DMS 273 treated with DMSO at 0.1 percent for 48 hours (cell line): ENCODE measurements at places on chromosomes 6 and 20.

DNA sequence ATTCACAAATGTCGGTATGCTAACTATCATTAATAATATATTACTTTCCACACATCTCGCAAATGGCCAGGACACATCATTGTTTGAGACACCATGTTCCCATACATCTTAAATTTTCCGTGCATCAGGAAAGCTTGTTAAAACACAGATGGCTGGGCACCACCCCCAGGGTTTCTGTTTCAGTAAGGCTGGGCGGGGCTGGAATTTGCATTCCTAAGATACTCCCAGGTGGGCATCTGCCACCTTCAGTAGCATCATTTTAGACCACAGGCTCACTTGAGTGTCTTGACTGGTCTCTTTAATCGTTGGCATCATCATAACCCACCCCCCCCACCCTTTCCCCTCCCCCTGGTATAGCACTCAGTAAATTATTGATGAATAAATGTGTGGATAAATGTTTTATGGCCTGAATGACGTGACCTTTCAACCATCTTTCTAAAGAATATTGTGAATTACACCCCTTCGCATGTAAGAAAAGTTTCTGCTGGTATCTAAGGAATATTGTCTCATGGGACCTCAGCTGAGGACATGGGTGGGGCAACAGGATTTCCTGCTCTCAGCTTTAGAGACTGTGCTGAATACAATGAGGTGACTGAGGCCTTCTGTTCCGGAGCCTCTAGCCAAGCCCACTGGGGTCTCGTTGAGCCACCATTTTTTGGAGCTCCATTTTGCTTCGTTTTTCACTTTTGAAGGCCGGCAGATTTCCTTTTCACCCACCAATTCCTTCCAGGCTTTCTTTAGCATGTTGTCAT lies 124.1 kb upstream of the NEDD9 start:
- no peak for DNase-seq

GRCh38 chr20:31484001-31484400 lies 8.9 kb downstream of the REM1 start:
- no peak for DNase-seq

DNA sequence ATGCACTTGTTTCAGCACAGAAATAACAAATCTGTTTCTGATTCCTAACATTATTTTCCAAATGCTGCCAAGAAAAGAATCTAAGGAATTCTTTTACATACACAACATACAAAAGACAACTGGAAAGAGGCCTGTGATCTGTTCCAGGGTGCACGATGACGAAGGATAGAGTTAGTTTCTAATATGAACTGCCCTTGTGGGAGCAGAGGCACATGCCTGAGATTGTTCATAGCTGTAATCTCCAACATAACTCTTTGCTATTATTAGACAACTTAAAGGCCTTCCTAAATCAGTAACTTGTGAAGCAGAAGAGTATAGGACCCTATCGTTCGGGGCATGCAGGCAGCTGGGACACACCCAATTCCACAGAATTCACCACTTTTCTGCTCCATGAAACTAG lies 41.2 kb upstream of the NHSL1 start:
- no peak for DNase-seq

GRCh38 chr6:12291839-12292604 lies 1.9 kb downstream of the EDN1 start:
- no peak for DNase-seq

GRCh38 chr6:37651991-37652390 lies 45.7 kb downstream of the MDGA1 start:
- no peak for DNase-seq
